ENCODE measurements at places on chromosomes 11 and 22. TPM values are rescaled to one million over a fixed set of nuclear protein-coding genes. Genes with fewer than 3 reads are reported as not detected.

Gene SUSD2
- 1.6 TPM for total RNA-seq

Gene SYT13
- not detected for total RNA-seq

Gene BTBD18
- not detected for total RNA-seq

Gene MOGAT2
- not detected for total RNA-seq

Gene APOBEC3A
- not detected for total RNA-seq

Gene FIBIN
- not detected for total RNA-seq

Gene HTR3B
- not detected for total RNA-seq

Gene KDM4D
- total RNA-seq, result 0.44 TPM

Gene CARD18
- not detected for total RNA-seq

Gene TRIM49
- not detected for total RNA-seq

Gene OR8G5
- total RNA-seq, result not detected

Gene DRICH1
- total RNA-seq, result 0.98 TPM

Gene CCDC90B
- 29.1 TPM for total RNA-seq

Gene CABP7
- not detected for total RNA-seq

Gene KCTD21
- total RNA-seq, result 13.5 TPM

Gene GAB4
- total RNA-seq, result not detected

Gene WNT7B
- total RNA-seq, result not detected

Gene MMP12
- not detected for total RNA-seq

Gene DBX1
- not detected for total RNA-seq

Gene OR8D4
- total RNA-seq, result not detected

Gene OR52A1
- total RNA-seq, result not detected

Gene SEPTIN5
- 0.71 TPM for total RNA-seq

Gene SMIM35
- 0.49 TPM for total RNA-seq

Gene OR51B5
- not detected for total RNA-seq

Gene OR51E2
- not detected for total RNA-seq

Gene MEI1
- 43.5 TPM for total RNA-seq

Gene SVIP
- 37.1 TPM for total RNA-seq

Gene CAT
- 31.2 TPM for total RNA-seq

Gene RASSF10
- not detected for total RNA-seq

Gene SNX32
- 2.3 TPM for total RNA-seq

Gene OR56B4
- total RNA-seq, result not detected

Gene IFITM10
- 1.2 TPM for total RNA-seq

Gene TRPM5
- not detected for total RNA-seq

Gene PYGM
- 7.3 TPM for total RNA-seq

Gene TPBGL
- 0.17 TPM for total RNA-seq

Gene CLP1
- total RNA-seq, result 19.9 TPM

Gene OR52I2
- total RNA-seq, result not detected

Gene CDC42BPG
- 0.42 TPM for total RNA-seq

Gene MUC2
- total RNA-seq, result not detected

Gene CCND1
- 0.20 TPM for total RNA-seq

Gene TRIM6
- 0.10 TPM for total RNA-seq

Gene PHOX2A
- not detected for total RNA-seq

Gene GANAB
- total RNA-seq, result 285 TPM

Gene TENM4
- 0.02 TPM for total RNA-seq

Gene SGSM1
- total RNA-seq, result 0.42 TPM

Gene ASPHD2
- 17.4 TPM for total RNA-seq

Gene TRIM29
- total RNA-seq, result not detected

Gene CAPN1
- 191 TPM for total RNA-seq

Gene FANCF
- total RNA-seq, result 16.2 TPM

Gene RFPL1
- total RNA-seq, result 0.15 TPM

Gene KDM4E
- total RNA-seq, result not detected

Gene TMEM86A
- 0.46 TPM for total RNA-seq

Gene HEPHL1
- total RNA-seq, result not detected
